ENCODE measurements at places on chromosomes 16 and 17.

DNA sequence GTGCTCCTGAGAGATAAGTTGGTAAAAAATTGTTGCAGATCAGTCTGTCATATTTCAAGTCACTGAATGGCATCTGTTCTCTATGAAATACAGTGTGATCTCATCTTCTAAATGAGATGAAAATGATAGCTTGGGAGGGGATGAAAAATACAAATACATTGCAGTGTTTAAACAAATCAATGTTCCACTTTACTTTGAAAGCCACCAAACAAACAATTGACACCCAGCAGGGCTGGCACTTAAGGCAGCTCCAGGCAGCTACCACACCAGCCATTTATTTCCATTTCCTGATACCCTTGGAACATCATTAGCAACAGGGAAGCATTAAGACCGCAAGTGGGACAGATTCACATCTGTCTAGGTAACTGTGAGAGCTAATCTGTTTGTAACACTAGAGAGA is 827.6 kb upstream of the KIF2B start:
- H3K36me3 ChIP-seq = no peaks in the 10 kb centered on the region
- DNase-seq = no peak
- no peak overlapping the region for H3K27ac ChIP-seq
- no peak overlapping the region for H3K4me3 ChIP-seq
- H3K4me1 ChIP-seq = no peaks in the 10 kb centered on the region
- H3K27me3 ChIP-seq = no peaks in the 10 kb centered on the region

DNA sequence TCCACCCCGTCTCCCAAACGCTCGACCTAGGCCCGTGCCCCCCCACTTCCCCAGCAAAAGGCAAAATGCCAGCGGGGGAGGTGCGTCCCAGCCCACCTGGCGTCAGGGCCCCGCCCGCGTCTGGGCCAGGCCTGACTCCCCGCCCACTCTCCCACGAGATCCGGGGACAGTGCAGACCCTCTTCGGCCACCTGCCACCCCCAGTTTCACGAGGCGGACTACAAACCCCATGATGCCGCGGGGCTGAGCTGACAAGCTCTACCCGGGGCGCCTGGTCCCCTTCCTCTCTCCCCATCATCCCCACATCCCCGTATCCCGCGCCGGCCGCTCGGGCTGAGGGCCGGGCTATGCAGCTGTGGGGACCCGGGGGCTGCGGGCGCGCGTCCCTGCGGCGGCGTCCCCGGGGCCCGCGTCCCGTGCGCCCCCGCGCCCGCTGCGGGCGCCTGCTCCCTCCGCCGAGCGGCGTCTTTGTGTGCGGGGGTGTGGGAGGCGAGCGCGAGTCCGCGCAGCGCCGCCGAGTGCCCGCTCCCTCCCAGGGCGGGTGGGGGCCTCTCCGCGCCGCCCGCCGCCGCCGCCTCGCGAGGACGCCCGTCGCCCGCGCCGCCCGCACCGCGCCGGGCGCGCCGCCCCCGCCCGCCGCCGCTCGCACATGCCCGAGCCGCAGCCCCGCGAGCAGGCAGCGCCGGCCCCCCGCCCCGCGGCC is at the start of gene ANKRD13B:
Gene ANKRD13B, plus strand, starts transcription at position 283 of the 702 bp plus-strand sequence. CDS start 490 bp downstream, outside the sequence.
- no peaks in the 10 kb centered on the region for H3K27me3 ChIP-seq
- peaks cover 34% of the 10 kb centered on the region for H3K4me1 ChIP-seq
- DNase-seq = peak; percentile 66
- no peaks in the 10 kb centered on the region for H3K36me3 ChIP-seq
- H3K4me3 ChIP-seq = peak within 1 kb of the TSS; percentile 62

GRCh38 chr16:86865851-86866662 is 287.7 kb downstream of the FOXL1 start:
- H3K27me3 ChIP-seq = no peaks in the 10 kb centered on the region
- H3K36me3 ChIP-seq = no peaks in the 10 kb centered on the region
- no peak for DNase-seq
- no peaks in the 10 kb centered on the region for H3K4me1 ChIP-seq
- H3K4me3 ChIP-seq = no peak overlapping the region

GRCh38 chr16:5187402-5187952 is 89.9 kb upstream of the EEF2KMT start:
- no peaks in the 10 kb centered on the region for H3K36me3 ChIP-seq
- no peak overlapping the region for H3K27ac ChIP-seq
- H3K27me3 ChIP-seq = no peaks in the 10 kb centered on the region
- H3K4me1 ChIP-seq = no peaks in the 10 kb centered on the region

GRCh38 chr17:16287563-16288027 is 65.7 kb downstream of the CENPV start:
- DNase-seq = peak; percentile 50
- peaks cover 20% of the 10 kb centered on the region for H3K4me1 ChIP-seq
- H3K36me3 ChIP-seq = no peaks in the 10 kb centered on the region
- H3K27ac ChIP-seq = peak overlapping the region; percentile 90
- H3K27me3 ChIP-seq = no peaks in the 10 kb centered on the region
- H3K4me3 ChIP-seq = no peak overlapping the region

DNA sequence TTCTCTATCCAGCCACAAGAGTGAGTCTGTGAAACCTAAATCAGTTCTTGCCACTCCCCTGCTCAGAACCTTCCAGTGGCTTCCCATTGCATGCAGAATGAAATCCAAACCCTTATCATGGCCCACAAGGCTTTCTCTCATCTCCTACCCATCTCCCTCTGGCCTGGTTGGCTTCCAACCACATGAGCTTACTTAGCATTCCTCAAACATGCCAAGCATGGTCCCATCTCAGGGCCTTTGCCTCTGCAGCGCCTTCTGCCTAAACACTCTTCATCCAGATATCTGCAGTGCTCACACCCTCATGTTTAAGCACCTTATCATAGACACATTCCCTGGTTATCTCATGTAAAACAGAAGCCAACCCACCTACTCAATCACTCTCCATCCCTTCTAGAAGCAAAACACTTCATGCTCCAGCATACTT is 15.5 kb downstream of the TK2 start:
- no peak overlapping the region for H3K4me3 ChIP-seq
- H3K36me3 ChIP-seq = peaks cover 12% of the 10 kb centered on the region
- DNase-seq = peak; percentile 11
- H3K27ac ChIP-seq = no peak overlapping the region

GRCh38 chr16:23524886-23525285 is 14.6 kb upstream of the GGA2 start:
- peaks cover 7% of the 10 kb centered on the region for H3K36me3 ChIP-seq
- H3K4me1 ChIP-seq = no peaks in the 10 kb centered on the region
- no peaks in the 10 kb centered on the region for H3K27me3 ChIP-seq
- H3K27ac ChIP-seq = no peak overlapping the region

- H3K27ac ChIP-seq = peak overlapping the region; percentile 74
- peaks cover 14% of the 10 kb centered on the region for H3K4me1 ChIP-seq
- H3K27me3 ChIP-seq = no peaks in the 10 kb centered on the region
- H3K36me3 ChIP-seq = no peaks in the 10 kb centered on the region
Measured at GRCh38 chr17:76530095-76530723, 7.3 kb downstream of the CYGB start.
